AG09309 (cell line): ENCODE measurements at places on chromosomes 12 and 14.

DNA sequence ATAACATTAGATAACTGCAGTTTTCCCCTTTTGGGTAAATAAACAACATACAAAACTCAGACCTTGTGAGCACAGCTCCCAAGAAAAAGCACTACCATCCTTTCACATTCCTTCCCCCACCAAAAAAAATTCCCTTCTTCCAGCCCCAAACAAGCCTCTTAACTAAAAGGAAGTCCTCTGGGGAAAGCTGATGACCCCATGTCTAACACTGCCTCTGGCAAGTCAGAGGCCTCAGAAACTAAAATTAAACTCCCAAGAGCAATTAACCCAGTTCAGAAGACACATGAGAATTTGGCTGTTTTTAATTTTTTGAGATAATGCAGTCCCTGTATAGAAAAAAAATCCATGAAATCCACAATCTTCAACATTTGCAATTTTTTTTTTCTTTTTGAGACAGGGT lies 127.7 kb downstream of the SPTSSA start:
- no peak for DNase-seq

DNA sequence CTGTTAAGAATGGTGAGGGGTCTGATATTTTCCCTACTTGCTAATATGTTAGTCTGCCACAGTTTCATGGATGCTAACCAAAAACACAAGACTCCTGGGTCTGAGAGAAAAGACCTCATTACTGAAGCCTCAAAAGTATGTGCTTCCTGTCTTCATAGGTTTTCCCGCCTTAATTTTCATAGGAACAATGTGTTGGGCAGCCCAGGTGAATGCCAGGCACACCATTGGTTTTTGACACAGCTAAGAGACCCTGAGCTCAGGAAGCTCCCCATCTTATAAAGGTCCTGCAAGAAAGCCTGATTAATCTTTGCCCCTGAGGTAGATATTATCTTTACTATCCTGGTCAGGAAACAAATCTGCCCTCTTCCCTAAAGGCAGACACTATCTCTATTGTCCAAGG lies 464.1 kb downstream of the MDGA2 start:
- no peak for DNase-seq

GRCh38 chr14:101813171-101813759 lies 51.8 kb downstream of the PPP2R5C start:
- DNase-seq = no peak

DNA sequence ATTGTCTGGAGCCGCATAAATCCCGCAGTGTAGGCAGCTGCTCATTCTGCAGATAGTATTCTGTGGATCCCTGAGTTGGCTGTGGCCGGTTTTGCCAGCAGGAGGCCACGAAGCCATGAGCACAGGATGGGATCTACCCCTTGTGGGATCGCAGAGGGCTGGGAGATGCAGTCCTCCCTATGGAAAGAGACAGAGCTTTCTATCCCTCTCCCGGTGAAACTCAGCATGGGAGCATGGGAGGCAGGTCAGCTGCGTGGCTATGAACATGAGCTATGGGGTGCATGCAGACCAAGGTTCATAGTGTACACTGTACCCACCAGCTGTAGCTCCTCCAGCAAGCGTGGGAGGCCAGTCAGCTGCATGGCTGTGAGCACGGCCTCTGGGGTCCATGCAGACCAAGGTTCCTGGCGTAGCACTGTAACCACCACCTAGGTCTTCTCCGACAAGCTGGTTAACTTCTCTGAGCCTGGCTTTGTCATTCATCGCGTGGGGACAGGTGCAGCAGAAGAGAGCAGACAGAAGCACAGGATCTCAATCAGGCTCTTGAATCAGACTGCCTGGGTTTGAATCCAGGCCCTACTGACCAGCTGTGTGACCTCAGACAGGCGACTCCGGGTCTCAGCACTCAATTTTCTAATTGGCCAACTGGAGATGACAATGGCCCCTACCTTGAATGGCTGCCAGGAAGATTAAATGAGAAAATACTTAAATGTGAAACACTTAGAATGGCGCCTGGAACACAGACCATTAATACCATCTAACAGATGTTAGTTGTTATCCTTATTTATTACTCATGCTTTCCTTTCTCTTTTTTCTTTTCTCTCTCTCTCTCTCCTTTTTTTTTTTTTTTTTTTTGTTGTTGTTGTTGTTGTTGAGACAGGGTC lies 6.0 kb downstream of the BDKRB1 start:
- DNase-seq = no peak

DNA sequence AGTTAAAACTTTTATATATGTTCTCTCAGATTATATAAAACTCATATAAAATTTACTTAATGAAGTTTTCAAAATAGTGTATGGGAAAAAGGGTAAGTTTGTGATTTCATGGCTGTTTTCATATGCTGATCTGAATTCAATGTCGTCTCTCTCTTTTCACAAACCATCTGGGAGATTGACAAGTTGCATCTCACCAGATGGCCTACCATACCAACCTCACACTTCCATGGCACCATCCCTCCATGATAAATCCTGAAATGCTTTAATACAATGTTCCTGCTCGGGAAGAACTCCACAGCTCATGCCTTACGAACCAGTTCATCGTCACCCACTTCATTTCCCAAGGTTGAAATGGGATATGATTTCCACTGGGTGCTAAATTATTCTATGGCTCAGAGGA lies 22.3 kb downstream of the PTPRO start:
- DNase-seq = no peak

DNA sequence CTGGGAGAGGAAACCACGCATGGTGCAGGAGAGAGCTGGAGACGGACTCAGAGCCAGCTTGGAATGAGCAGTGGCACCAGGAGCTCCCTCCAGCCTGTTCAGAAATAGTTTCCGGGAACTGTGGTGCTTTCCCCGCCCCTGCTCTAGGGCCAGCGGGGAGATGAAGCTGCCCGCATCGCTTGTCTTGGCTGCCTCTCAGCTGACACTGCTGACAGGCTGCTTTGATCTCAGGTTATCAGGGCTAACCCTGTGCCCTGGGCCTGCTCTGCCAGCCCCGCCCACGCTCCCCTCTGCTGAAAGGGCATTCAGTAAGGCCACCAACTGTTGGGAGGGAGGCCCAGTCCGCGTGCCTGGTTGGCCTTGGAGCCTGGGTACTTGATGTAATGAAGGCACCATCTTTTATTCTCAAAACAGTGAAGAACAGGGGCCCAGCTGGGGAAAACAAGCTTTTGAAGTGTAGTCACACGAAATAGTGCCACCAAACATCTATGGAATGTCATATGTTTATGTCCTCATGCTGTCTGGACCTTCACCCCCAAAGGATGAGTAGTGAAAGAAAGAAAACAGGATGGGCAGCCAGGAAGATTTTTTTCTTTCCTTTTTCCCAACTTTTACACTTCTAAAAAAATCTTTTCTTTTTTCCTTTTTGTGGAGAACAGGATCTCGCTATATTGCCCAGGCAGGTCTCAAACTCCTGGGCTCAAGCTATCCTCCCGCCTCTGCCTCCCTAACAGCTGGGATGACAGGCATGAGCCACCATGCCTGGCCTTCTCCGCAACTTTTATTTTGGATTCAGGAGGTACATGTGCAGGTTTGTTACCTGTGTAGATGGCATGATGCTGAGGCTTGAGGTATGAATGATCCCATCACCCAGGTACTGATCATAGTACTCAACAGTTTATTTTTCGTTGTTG lies 115.9 kb upstream of the TBX3 start:
- no peak for DNase-seq

DNA sequence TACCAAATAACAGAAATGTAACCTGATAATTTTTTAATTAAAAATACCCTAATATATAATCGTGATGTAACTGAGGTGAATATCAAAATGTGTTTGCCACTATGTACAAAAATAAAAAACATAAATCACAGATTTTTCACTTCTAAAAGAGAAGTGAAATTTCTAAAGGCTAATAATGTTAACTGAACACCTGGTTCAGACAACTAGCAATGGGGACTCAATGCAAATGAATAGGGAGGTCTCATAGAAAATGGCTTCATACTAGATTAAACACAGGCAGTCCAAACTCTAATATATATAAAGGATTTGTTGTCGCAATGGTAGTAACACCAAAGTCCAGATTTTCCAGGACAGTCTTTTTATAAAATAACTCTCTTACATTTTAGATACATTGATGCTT lies 365.4 kb upstream of the ATP2B1 start:
- DNase-seq = no peak
